HepG2 (cell line): ENCODE measurements at places on chromosomes 7 and 10. TPM values are rescaled to one million over a fixed set of nuclear protein-coding genes. Genes with fewer than 3 reads are reported as not detected.

The ITGA8 gene
- not detected in 2 replicates for polyA plus RNA-seq

The PLXDC2 gene
- 2.4 and 2.8 TPM in 2 replicates for polyA plus RNA-seq

The CCDC3 gene
- polyA plus RNA-seq, result 0.03 TPM in 1 of 2 replicates, not detected in the other

The PRKG1 gene
- polyA plus RNA-seq, result 0.01 TPM in 1 of 2 replicates, not detected in the other

The CADPS2 gene
- polyA plus RNA-seq, result 13.5 and 17.6 TPM in 2 replicates

The GIMAP6 gene
- not detected in 2 replicates for polyA plus RNA-seq

The OR2A5 gene
- polyA plus RNA-seq, result not detected in 2 replicates

The LIPK gene
- polyA plus RNA-seq, result not detected in 2 replicates

The MRLN gene
- not detected in 2 replicates for polyA plus RNA-seq

- no peak for DNase-seq
These were observed 17.2 kb downstream of the MNX1 start for GRCh38 chr7:156993021-156993924.

DNA sequence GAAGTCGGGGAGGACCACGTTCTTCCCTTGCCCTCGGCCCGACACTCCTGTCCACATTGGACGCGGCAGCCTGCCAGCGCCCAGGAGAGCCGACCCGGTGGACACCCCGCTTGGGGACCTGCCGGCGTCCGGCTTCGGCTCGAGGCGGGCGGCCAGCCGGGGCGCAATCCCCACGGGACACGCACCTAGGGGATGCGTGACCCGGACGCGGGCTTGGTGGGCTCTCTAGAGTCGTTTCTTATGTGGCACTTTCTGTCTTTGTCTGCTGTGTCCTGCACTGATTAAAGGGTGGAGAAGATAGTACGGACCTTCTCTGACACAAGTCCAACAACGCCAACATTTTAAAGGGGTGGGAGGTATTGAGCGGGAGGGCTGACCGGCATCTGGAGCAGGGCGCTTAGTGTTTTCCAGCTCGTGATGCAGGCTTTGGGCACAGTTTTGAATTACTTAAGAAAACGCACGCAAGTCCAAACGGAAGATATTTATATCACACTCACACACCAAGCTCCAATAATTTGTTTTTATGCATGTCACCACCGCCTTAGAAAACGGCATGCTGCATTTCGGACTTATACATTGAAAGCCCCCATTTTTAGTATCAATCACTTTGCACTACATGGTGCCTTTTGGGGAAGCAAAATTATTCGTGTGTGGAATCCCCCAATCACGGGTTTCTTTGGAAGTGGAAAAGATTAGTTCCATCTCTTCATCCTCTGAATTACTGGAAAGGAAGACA lies 3.9 kb upstream of the SPAG6 start:
- no peak for DNase-seq

DNA sequence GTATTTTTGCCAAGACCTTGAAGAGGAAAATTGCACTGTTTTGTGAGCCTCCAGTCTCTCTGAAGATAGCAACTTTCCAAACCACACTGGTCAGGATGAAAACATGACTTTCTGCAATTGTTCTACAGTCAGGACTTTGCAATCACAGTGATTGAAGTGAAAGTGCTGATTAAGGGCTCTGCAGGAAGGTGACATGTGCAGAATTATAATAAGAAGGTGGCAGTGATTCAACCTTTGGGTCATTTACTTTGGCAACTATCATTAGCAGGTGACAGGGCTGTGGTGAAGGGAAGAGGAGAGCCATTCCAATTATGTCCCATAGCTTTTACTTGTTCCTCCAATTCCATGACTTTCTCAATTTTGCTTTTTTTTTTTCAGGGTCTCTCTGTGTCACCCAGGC lies 350.0 kb upstream of the FZD8 start:
- DNase-seq, result no peak

DNA sequence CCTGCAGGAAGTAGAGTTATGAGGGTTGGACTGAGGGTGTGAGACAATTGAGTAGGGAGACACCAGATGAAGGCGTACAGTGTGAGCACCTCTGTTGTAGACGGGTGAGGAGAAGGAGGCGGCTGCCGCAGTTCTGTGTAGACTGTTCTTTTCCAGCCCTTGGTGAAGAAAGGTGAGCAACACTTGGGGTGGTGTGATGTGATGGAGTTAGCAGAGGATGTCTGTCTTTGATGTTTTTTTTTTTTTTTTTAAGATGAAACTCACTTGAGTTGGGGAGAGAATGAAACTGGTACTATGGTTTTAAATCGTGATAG lies 42.8 kb upstream of the RNF216 start:
- DNase-seq, result no peak

GRCh38 chr10:2011106-2011716 lies 273.9 kb upstream of the ADARB2 start:
- DNase-seq, result no peak

DNA sequence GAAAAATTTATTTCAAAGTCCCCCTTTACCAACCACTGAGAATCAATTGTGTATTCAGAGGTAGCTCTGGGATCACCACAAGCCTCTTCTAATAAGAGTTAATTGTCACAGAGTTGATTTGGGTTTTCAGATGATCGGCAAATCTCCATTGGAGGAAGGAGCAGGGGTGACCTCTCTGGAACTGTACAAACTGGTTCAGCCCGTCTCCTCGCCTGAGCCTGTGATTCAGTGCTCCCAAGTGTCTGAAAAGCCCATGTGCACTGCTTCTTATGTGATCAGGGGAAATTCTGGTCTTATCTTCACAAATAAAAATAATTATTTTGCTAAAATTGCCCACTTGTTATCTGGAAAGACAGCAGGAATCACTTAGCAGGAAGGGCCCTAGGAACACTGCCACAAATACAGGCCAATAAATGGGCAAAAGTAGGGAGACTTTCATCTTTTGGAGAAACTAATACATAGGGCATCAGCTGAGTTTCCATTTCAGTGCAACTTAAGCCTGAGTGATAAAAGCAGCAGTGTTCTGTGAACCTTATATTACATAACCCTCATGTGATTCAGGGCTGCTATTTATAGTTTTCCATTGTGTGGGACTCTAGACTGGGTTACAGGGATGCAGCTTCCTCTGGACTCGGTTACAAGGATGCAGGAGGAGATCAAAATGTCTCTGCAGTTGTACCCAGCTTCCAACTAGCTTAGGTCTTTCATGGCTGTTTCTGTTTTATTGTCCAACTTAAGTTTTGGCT lies 32.3 kb downstream of the CDK1 start:
- DNase-seq, result peak; percentile 18

- peak; percentile 56 for DNase-seq
These were observed 15.1 kb upstream of the MRC1 start for GRCh38 chr10:17793823-17794644.

GRCh38 chr10:47378183-47378510 lies 5.9 kb downstream of the ZNF488 start:
- DNase-seq, result no peak

DNA sequence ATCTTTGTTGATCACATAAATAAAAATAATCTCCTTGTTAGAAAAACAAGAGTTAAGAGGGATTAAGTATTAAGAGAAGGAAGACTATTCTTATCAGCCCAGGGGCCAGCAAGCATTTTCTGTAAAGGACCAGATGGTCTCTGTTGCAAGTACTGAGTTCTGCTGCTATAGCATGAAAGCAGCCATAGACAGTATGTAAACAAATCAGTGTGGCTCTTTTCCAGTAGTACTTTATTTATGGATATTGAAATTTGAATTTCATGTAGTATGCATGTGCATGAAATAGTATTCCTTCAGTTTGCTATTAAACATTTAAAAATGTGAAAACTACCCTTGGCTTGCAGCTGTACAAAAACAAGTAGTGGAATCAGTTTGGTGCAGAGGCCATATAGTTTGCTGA lies 81.7 kb downstream of the STK31 start:
- no peak for DNase-seq

DNA sequence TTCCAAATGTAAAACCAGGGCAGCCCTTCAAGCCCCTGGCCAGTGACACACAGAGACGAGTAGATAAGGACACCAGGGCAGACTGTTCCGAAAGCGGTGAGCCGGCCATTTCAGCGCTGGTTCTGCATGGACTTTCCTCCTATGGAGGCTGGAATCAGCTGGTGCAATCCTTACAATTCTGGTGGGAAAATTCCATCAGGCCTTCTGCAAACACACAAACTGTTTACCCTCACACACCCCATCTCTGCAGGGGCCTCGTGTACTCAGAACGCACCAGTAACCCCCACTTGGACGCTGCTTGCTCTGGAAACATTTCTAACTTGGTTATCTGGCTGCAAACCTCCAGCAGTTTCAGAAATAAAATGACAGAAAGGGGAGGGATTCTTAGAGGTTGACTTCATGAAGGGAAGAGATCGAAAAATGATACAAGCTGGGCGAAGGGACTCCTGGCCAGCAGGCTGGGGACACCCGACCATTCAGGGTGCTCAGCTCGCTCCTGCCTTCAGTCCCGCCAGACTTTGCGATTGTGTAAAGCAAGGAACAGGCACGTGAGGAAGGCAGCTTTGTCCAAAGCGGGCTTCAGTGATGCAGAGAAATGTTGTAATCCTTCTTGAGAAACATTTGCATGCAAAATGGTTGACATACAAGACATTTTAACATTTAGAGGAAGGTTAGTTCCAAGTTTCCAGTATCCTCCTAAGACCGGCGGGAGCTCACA lies 19.7 kb upstream of the SHH start:
- DNase-seq, result peak; percentile 46

GRCh38 chr7:47153576-47153975 lies 428.3 kb downstream of the TNS3 start:
- DNase-seq, result peak; percentile 13

- no peak for DNase-seq
These were observed 38.1 kb downstream of the TSPAN12 start for GRCh38 chr7:120819861-120820260.
